Stomach (tissue), 19 donors: ENCODE measurements at places on chromosomes 3 and 15.

DNA sequence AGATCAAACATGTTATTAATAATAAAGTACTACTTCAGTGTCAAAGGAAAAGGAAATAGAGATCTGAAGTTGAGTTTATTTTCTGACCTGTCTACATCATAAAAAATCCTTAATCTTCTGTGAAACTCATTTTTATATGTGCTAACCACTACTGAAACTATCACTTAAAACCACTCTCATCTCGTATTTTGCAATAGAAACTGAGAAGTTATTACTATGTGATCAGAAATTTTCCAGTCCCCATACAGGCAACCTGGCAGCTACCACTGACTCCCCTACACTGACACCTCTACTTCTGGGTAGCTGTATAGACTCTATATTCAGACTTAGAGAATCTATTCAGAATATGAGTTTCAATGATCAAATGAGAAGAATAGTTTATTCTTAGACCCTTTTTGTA, 8.3 kb downstream of the HDGFL3 start:
- DNase-seq, result no peak

GRCh38 chr3:196047391-196048030, 34.4 kb downstream of the TFRC start:
- DNase-seq, result no peak

DNA sequence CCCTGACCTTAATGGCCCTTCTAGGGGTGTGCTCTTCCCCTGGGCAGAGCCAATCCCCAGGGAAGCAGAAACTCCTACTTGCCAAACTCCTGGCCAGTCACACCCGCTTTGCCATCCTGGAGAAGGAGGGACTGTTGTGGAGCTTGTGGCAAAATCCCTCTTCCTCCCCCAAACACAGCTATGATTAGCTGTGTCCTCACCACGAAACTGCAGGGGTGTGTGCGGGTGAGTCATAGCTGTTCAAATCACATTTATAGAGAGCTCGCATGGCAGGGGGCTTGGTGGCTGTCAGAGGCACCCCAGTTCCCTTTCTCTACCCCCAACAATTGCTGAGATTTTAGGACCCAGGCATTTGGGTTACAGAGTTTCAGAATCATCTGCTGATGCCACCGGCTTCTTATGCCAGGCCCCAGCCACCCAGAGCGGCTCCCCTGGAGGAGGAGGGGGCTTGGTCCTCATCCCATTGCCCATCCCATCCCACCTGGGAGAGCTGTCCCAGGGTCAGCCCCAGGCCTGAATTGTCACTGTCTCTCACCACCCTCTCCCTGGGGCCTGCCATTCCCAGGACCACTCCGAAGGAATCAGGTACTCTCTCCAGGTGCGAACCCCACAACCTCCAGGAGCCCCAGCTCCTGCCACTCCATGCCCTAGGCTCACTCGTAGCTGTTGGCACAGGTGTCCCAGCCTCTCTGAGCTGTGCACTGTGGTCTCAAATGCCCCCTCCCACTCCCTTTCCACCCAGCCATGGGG, 28.8 kb upstream of the MAGEF1 start:
- DNase-seq, result peak; percentile 14

DNA sequence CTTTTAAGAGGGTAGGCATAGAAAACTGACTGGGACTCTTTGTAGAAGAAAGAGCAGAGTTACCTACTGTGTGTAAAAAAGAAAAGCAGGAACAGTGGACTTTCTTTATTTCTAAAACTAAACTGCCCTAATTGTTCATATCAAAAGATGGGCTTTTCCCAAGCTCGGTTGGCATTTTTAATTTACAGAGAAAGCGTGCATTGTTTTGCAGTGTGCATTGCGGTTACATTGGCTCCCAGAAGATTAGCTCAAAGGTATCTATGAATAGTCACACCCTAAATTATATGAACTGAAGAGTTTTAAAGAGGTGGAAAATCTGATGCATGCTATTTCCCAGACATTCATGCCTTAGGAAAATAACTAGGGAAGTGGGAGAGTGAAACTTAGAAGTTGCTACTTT, 36.5 kb downstream of the MITF start:
- no peak for DNase-seq

DNA sequence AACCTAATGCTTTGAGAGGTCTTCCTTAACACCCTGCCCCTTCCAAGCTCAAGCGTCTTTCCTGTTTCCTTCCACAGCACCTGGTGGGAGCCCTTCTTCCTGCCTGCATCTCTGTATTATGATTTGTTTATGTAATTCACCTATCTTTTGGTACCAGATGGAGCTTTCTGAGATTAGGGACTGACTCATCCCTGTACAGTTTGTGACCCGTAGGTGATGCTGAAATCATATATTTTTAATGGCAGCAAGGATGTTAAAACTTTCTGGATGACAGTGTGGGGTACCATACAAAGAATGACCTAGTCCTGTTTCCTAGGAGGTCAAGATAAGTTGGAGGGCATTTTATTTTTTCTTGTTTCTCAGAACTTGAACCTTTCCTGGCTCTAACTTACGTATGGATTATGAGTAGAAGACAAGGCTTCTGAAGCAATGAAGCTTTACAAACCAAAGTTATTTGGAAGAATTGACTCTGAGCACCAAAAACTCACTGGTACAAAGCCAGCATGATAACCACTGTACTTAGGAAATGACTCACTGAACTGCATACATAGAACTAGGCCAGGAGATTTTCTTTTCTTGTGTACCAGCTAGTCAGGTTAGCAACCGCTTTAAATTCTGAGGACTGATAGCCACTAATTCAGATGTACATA, 46.6 kb downstream of the HHLA2 start:
- DNase-seq, result peak; percentile 18
